ENCODE measurements at places on chromosomes 3 and 15.
A peak's percentile ranks its signal among the peaks of the same experiment; 100 is the strongest.

- DNase-seq: no peak
Observed at GRCh38 chr3:128698211-128699047, 27.6 kb upstream of the RAB7A start.

- DNase-seq: peak; percentile 60
Observed at GRCh38 chr3:117735481-117736101, 1026.0 kb downstream of the TUSC7 start.

DNA sequence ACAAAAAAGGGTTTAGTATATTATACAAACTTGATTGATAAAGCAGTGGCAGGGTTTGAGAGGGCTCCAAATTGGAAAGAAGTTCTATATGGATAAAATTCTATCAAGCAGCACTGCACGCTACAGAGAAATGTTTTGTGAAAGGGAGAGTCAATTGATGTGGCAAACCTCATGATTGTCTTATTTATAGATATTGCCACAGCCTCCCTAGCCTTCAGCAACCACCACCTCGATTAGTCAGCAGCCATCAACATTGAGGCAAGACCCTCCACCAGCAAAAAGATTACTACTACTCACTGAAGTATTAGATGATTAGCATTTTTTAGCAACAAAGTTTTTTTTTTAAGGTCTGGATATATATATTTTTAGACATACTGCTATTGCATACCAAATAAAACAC is 296.7 kb downstream of the CHST2 start:
- DNase-seq: no peak

GRCh38 chr15:83830381-83830780 is 176.5 kb downstream of the ADAMTSL3 start:
- no peak for DNase-seq

GRCh38 chr15:94070356-94071295 is 160.7 kb upstream of the MCTP2 start:
- DNase-seq: no peak

DNA sequence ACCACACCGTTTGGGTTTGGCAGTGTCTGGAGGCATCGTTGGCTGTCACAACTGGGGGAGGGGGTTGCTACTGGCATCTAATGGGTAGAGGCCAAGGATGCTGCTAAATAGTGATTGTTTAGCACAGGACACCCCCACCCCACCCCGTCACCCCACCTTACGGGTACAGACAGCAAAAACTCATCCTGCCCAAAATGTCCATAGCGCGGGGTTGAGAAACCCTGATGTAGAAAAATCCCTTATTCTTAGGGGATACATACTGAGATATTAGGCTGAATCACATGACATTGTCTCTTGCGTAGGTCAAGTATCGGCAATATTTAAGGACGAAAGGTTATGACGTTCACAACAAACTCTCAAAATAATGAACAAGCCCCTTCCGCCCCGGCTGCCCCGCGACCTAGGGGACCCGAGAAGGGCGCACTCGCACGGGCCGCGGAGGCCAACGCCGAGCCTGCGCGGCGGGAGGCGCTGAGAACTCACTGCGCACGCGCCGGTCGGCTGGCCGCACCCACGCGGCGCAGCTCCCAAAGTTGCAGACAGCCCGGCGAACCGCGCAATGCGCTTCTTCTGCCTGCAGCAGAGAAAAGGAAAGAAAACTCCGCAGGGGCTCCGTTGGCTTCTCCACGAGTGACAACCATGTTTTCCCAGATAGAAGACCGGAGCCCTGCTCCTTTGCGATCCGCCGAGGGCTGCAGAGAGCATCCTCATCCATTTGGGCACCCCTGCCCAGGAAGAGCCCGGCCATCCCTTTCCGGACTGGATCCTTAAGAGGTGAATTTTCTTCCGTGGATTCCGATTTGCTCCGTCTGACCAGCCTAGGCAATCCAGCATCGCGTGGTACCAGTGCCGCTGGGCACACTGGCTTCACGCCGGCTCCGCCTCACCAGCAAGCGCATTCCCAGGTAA is 136.8 kb upstream of the CCDC54 start:
- DNase-seq: peak; percentile 82

- no peak for DNase-seq
Observed at GRCh38 chr3:53226142-53226840, 29.5 kb downstream of the TKT start.

GRCh38 chr3:53940623-53941022 is 49.0 kb upstream of the SELENOK start:
- no peak for DNase-seq

DNA sequence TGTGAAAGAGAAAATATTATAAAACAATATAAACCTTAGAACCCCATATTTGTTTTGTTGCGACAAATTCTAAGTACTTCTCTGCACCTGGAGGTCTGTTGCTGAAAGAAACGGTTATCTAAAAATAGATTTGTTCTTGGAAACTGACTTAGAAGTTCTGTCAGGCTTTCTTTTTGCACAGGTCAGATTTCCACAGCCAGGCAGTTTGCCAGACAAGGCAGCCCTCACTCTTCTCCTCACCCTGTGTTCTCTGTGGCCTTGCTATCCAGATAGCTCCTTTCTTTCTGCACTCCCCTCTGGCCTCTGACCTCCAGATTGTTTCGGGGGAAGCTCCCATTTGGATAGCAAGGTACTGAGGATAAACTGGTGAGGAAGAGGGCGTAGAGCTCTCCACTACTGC is 413.3 kb upstream of the ONECUT1 start:
- no peak for DNase-seq

DNA sequence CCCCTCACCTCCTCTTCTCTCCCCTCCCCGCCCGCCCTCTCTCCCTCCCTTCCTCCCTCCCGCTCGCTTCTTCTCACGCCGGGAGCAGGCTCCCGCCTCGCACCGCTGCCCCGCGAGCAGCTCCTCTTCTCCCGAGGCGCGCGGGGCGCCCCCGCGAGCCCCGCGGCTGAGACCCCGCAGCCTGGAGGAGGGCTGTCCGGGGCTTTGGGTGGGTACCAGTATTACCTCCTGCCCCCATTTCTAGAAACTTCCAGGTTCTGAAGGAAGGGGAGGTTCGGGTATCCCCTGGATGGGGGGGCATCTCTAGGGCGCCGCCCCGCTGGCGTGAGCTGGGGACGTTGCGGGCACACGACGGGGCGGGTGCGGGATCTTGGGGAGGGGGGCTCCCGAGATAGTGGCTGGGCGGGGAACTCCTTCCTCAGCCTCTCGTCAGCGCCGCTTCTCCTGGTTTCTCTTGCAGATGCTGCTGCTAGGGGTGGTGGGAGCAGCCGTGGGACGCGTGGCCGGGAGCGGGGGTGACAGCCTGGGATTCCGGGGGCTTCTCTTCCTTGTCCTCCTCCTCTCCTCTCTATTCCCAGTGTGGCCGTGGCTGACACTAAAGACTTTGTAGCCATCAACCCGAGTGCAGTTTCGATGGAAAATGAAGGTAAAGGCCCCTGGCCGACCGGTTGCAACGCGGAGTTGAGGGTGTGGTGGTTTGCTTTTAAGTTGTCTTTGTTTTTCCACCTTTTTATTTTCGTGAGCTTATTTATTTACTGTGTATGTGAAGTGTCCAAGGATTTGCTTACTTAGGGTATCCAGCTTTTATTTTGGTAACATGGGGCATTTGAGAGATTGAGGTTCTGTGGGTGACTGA is 474 bp downstream of the ATP2C1 start:
- peak; percentile 33 for DNase-seq

DNA sequence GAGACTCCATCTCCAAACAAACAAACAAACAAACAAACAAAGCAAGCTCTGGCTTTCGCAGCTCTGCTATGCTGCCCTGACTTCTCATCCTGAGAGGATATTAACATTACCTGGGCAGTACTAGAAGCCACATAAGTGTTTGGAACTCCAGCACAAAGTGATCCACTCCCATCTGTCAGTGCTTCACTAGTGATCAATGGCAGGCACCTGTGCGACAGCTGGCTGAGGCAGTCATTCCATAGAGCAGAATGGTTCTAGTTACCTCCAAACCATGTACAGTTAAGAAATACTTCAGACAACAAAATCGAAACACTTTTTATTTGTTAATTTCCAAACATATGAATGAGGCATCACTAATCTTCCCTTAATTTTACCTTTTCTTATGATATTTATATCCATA is 2.8 kb upstream of the MB21D2 start:
- DNase-seq: no peak

DNA sequence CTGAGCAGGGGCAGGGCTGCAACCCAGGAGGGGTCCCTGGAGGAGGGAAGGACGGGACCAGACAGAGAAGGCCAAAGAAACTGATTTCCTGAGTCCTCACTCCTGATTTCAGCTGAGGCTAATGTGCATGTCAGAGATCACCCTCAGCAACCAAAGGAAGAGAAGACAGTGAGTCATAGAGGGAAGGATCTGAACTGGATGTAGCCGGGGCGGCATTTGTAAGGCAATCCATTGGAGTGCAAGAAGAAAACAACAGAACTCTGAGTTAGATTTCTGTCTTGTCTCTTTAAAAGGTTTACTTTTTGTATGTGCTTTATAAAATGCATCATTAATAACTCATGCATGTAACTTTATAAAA is 105.3 kb upstream of the AGBL1 start:
- DNase-seq: peak; percentile 30

DNA sequence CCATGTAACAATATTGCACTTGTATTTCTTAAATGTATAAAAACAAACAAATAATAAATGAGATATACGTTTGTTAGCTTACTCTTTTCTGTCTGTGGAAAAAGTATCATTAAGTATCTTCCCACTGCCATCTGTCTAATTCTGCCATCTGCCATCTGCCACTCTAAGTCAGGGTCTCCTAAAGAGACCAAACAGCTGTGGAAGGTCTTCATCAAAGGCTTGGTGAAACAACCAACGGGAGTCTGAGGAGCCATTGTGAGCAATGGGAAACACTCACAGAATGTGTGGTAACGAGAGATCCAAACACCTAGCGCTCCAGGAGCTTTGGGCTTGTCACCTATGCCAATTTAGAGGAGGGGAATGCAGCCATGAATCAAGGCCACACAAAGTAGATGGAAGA is 28.7 kb upstream of the PFN2 start:
- DNase-seq: no peak

GRCh38 chr15:58179206-58179605 is 41.0 kb downstream of the AQP9 start:
- no peak for DNase-seq

DNA sequence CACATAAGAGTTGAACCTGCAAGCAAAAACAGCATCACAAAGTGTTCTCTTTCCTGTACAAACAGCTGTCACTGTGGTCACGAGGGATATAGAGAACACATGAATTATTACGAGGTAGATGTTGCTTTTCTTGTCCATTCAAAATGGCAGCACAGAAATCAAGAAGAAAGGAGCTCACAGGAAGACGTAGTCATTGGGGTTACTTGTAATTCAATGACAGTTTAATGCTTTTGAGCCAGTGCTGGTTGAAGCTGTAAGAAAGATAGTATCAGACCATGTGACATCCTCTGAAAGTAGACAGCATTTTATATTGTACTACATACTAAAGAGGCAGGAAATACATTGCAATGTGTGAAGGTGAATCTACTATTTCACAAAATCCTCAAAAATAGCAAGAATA is 140.4 kb downstream of the ABI3BP start:
- no peak for DNase-seq

- DNase-seq: peak; percentile 36
Observed at GRCh38 chr3:48765376-48765775, 48.4 kb upstream of the IP6K2 start.

GRCh38 chr3:112974178-112974517 is 755 bp downstream of the CD200R1 start:
- no peak for DNase-seq

- no peak for DNase-seq
Observed at GRCh38 chr3:123447749-123448517, 957 bp downstream of the ADCY5 start.

- no peak for DNase-seq
Observed at GRCh38 chr3:59872128-59872527, 822.3 kb upstream of the CFAP20DC start.

DNA sequence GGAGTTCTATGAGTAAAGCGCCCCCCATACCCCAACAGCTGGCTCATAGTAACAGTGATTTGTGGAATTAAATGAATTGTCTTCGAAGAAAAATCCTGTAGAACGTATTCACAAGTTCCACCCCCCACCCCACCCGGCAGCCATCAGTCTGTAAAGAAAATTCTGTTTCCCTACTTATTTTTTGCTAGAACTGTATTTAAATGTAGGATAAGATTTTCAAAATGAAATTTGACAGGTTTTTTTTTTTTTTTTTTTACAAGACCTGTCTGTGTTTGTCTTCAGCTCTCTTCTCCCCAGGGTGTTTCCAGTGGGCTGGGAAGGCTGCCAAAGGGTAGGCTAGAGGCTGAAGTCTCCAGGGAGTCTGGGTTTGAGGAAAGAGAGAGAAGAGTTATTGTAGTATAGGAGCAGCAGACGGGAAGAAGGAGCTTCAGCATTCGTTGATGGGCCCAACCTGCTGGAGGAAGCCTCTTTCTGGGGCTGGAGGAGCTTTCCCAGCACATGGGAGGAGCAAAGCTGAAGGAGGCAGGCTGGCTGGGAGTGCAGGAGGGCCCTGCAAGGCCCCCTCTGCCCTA is 130.6 kb upstream of the SEMA6D start:
- DNase-seq: peak; percentile 47

DNA sequence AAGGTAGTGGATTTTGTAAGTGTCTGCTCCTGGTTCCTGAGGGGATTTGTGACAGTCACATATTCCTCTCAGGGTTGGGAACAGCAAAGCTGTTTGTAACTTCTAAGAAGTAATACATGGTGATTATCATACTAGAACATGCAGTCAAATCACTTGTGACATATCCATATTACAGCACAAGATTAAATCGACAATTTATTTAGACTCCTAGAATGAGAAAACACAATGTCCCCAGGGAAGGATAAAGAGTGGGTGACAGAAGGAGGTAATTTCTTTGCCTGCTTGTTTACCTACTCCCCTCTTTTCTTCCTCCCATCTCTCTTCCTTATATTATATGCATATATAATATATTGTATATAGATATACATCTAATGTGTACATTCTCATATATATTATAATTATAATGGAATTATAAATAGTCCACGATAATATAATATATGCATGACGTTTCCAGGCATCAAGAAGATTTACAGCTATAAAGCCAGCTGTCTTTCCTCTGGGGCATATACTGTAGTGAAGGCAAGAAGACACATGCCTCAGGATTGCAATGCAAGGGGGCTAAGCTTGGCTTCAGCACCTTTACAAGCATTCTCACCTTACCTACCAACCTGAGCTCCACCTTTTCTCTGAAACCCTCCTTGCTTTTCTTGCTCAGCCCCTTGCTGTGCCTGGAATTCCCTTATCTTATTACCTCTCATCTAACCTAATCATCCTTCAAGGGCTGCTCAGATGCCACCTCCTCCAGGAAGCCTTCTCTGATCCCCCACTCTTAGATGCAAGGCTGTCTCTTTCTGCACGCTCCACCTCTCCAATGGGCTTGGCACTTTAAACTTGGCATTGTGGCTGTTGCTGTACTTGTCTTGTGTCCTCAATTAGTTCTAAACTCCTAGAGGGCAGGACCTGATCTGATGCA is 73.1 kb upstream of the PIAS1 start:
- DNase-seq: no peak

All from MCF 10A (cell line).